Activated T-cell treated with anti-CD3 and anti-CD28 coated beads, Interleukin-2, amount 50 U/mL, for 72 hours (primary cell): ENCODE measurements at places on chromosomes 6 and 20. TPM values are rescaled to one million over a fixed set of nuclear protein-coding genes. Genes with fewer than 3 reads are reported as not detected.

DNA sequence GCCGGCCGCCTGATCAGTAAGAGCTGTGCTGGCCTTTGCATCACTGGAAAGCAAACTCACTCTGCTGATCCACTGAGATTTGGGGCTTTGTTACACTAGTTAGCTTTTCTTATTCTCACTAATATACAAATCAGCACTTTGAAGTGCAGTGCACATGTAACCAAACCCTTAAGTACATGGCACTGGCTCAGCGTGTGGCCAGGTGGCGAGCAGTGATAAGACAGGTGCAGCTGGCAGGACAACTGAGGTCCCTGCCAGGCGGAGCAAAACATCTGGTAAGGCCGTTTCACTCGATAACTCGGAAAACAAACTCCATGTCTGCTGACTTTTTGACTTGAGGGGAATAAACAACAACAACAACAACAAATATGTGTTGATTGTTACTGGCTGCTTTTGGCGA lies 11.0 kb downstream of the GFRA4 start:
- no peaks in the 10 kb centered on the region for H3K36me3 ChIP-seq
- no peaks in the 10 kb centered on the region for H3K27me3 ChIP-seq
- no peak for DNase-seq
- no peak overlapping the region for H3K27ac ChIP-seq

- H3K4me3 ChIP-seq = no peak overlapping the region
- H3K36me3 ChIP-seq = peaks cover 4% of the 10 kb centered on the region
- H3K4me1 ChIP-seq = peaks cover 27% of the 10 kb centered on the region
- DNase-seq = no peak
Measured at GRCh38 chr6:38716825-38717224, 1.7 kb downstream of the DNAH8 start.

The TMEM151B gene
- total RNA-seq = not detected

- peaks cover 53% of the 10 kb centered on the region for H3K27me3 ChIP-seq
- H3K27ac ChIP-seq = no peak overlapping the region
- no peaks in the 10 kb centered on the region for H3K36me3 ChIP-seq
Measured at GRCh38 chr6:56843476-56844349, 111.2 kb upstream of the BEND6 start.

DNA sequence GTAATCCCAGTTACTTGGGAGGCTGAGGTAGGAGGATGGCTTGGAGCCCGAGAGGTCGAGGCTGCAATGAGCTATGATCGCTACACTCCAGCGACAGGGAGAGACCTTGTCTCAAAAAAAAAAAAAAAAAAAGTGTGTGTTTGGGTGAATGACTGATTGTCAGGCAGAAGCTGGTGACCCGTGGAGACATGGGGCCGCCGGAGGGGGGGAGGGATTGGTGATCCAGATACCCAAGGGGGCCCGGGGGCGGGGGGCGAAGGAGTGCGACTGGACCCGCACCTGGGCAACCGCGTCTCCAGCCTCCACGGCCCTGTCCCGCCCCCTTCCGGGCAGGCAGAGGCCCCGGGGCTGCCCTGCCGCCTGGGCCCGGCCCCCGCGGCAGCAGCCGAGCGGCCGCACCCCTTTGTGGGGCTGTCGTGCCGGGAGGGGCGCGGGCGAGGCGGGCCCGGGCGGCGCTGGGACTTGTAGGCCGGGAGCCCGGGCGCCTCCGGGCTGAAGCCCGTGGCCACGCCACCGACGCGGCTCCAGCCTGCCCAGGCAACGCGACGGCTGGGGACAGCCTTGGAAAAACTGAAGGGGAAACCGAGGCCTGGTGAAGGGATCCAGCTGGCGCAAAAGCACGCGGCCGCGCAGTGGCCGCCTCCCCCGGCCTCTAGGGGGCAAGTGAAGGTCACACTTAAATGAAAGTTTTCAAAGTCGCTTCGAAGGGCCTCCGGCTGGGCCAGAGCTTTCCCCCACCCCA lies 2.1 kb upstream of the RBM38 start:
- peak overlapping the region; percentile 96 for H3K4me3 ChIP-seq
- H3K36me3 ChIP-seq = peaks cover 9% of the 10 kb centered on the region
- H3K4me1 ChIP-seq = peaks cover 27% of the 10 kb centered on the region

The ARID1B gene
- total RNA-seq = 62.9 TPM

DNA sequence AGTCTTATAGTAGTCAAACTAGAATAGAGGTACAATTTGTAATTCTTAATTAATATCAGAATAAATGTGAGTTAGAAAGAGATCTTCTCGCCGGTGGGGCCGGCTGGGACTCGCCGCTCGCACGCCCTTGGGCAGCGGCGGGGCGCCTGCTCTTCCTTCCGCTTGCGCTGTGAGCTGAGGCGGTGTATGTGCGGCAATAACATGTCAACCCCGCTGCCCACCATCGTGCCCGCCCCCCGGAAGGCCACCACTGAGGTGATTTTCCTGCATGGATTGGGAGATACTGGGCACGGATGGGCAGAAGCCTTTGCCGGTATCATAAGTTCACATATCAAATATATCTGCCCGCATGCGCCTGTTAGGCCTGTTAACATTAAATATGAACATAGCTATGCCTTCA lies 123.7 kb upstream of the OGFRL1 start:
- no peaks in the 10 kb centered on the region for H3K4me1 ChIP-seq
- H3K36me3 ChIP-seq = no peaks in the 10 kb centered on the region
- H3K4me3 ChIP-seq = no peak overlapping the region
- no peak overlapping the region for H3K27ac ChIP-seq
- DNase-seq = no peak

The EDN1 gene
- total RNA-seq = 0.12 TPM

DNA sequence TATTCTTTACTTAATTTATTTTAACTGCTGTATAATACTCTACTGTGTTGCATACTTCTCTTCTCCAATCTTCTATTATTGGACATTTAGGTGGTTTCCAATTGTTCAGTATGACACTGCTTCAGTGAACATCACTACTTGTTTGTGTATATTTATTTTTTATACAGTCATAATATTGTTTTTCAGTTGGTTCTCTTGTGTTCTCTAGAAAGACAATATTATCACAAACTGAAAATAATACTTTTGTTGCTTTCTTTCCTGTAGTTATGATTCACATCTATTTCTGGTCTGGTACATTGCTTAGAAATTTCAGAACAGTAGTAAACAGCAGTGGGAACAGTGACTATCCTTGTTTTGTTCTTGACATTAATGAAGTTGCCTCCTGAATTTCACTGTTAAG lies 62.8 kb upstream of the GTSF1L start:
- H3K4me3 ChIP-seq = no peak overlapping the region
- peaks cover 8% of the 10 kb centered on the region for H3K36me3 ChIP-seq
- H3K27ac ChIP-seq = peak overlapping the region; percentile 35

The SLC24A3 gene
- 0.07 TPM for total RNA-seq

DNA sequence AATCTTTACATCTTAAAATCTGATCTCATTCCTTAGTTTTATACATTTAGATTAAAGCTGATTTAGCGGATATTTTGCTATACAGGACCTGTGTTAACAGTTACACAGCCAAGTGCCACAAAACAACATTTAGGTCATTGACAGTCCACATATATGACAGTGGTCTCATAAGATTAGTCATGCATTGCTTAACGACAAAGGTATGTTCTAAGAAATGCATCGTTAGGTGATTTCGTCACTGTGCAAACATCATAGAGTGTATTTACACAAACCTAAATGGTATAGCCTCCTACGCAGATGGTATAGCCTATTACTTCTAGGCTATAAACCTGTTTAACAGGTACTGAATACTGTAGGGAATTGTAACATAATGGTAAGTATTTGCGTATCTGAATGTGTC lies 21.6 kb downstream of the ADGRG6 start:
- no peak overlapping the region for H3K4me3 ChIP-seq
- no peaks in the 10 kb centered on the region for H3K4me1 ChIP-seq
- H3K36me3 ChIP-seq = no peaks in the 10 kb centered on the region
- DNase-seq = no peak
- no peak overlapping the region for H3K27ac ChIP-seq

The SRC gene
- 5.1 TPM for total RNA-seq

The GOPC gene
- 16.8 TPM for total RNA-seq

DNA sequence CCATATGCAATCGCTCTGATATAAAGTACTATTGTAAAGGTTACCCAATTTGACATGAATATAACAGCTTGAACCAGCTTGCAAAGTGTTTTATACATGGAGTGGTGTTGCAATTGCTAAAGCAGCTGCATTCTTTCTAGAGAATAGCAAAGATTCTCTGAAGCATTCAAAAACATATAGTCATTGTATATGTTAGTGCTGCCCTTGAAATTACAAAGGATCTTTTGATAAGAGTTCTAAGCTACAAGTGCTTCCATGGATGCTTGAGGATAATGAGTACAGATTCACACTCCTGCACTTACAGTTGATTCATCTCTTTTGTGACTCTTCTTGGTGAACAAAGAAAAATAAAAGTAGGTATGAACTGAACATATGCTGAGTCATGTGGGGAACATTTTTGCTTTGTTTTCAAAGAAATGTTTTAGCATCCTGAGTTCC lies 175.7 kb downstream of the ALDH8A1 start:
- no peak overlapping the region for H3K27ac ChIP-seq
- no peak for DNase-seq
- no peaks in the 10 kb centered on the region for H3K4me1 ChIP-seq
- no peaks in the 10 kb centered on the region for H3K36me3 ChIP-seq
- peaks cover 9% of the 10 kb centered on the region for H3K27me3 ChIP-seq

The PHACTR3 gene
- not detected for total RNA-seq

- peaks cover 19% of the 10 kb centered on the region for H3K4me1 ChIP-seq
- peak; percentile 67 for DNase-seq
- H3K4me3 ChIP-seq = peak overlapping the region; percentile 42
- H3K36me3 ChIP-seq = peaks cover 8% of the 10 kb centered on the region
- H3K27ac ChIP-seq = peak overlapping the region; percentile 94
- H3K27me3 ChIP-seq = no peaks in the 10 kb centered on the region
Measured at GRCh38 chr20:3383878-3384495, 23.5 kb downstream of the DNAAF9 start.

DNA sequence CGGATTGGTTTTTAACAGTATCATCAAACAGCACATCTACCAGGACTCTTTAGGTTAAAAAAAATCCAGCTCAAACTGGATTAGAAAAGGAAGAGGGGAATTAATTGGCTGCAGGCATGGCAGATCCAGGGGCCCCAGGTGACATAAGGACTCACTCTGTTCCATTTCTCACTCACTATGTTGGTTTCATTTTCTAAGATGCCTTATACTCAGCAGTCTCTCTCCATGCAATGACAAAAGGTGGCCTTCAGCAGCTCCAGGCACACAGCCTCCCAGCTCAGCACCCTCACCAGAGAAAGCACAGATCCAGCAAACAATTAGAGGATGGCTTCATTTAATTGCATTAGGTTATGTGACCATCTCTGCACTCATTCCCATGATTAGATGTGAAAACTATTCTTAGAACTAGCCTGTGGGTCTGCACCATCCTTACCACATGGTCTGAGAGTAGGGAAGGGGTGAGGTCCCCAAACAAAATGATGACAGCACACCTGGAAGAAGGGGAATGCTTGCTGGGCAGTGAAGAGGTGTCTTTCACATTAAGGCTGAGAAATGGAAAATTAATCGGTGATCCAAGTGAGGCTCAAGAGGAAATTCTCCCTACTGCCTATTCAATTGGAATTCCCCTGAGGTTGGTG lies 243.1 kb downstream of the CDH26 start:
- no peaks in the 10 kb centered on the region for H3K4me1 ChIP-seq
- H3K36me3 ChIP-seq = peaks cover 8% of the 10 kb centered on the region
- H3K27ac ChIP-seq = no peak overlapping the region

- H3K27ac ChIP-seq = no peak overlapping the region
- H3K27me3 ChIP-seq = no peaks in the 10 kb centered on the region
- H3K4me1 ChIP-seq = peaks cover 26% of the 10 kb centered on the region
Measured at GRCh38 chr6:34953061-34954025, 64.3 kb downstream of the ANKS1A start.

DNA sequence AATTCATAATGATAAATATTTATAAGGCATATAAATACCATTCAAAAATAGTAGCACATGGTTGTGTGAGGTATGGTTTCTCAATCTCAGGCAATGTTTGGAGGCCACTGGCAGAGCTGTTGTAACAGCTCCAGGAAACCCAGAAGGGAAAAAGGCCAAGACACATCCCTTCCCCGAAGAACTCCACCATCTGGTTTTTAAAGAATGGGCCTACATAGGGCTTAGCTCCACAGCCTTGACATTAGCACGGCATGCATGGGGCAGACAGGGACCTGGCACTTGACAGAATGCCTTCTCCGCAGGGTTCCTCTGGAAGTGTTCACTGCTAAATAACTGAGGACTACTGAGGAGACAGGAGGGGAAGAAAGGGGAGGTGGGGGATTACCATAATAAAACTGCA lies 16.1 kb upstream of the FOXO3 start:
- H3K4me1 ChIP-seq = peaks cover 14% of the 10 kb centered on the region
- no peak overlapping the region for H3K4me3 ChIP-seq
- H3K36me3 ChIP-seq = no peaks in the 10 kb centered on the region
- peaks cover 18% of the 10 kb centered on the region for H3K27me3 ChIP-seq
- DNase-seq = no peak
- no peak overlapping the region for H3K27ac ChIP-seq

DNA sequence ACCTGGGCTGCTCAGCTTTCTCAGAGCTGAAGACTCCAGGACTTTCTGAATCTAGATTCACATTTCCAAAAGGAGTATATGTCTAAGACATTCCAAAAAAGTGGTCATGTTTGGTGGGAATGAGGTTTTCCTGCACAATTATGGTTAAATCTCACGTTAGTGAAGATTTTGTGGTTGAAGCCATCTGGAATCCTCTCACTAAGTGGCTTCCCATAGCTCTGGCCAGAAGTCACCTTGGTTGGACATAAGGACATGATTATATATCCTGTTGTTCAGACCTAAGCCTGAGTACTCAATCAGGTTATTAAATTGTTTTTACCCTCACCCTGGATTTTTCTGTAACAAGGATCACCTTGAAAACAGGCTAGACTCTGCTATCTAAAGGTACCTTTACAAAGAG lies 176.1 kb upstream of the PLN start:
- no peak for DNase-seq
- H3K36me3 ChIP-seq = no peaks in the 10 kb centered on the region
- no peak overlapping the region for H3K4me3 ChIP-seq
- H3K27ac ChIP-seq = no peak overlapping the region

GRCh38 chr20:33857722-33858563 lies 46.8 kb downstream of the CHMP4B start:
- H3K27ac ChIP-seq = no peak overlapping the region
- H3K4me3 ChIP-seq = no peak overlapping the region
- H3K4me1 ChIP-seq = peaks cover 32% of the 10 kb centered on the region
- DNase-seq = no peak

The C6orf132 gene
- total RNA-seq = 0.65 TPM

DNA sequence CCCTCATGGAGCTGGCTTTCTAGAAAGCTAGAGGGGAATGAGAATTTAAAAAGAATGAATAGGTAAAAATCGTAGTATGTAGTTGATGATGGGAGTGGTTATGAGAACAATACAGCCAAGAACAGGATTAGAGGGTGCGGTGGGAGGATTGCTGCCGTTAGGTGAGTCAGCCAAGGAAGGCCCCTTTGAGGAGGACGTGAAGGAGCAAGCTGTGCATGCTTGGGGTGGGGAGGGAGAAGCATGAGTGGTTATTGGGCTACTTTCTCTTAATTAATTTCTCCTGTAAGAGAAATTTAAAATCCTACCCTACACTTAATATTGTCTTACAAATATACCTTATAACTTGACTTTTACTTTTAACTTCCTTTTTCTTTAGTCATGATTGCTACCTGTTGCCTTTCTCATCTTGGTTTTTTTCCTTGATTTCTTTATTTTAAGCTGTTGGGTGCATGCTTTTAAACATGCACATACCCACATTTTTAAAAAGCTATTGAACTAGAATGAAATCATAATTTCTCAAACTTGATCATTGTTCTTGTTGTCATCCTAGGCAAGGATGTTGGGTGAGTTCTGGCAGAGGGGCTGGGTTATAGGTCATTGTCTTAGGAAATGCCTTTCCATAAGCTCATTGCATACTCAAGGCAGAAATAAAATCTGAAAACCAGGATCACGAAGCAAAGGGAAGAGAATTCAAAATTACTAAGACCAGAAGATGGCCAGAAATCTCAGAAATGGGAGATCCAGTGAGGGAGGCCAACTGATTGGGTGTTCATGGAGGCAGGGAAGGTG lies 114.5 kb downstream of the TCP11 start:
- H3K27me3 ChIP-seq = no peaks in the 10 kb centered on the region
- H3K4me3 ChIP-seq = no peak overlapping the region
- no peak for DNase-seq
- H3K27ac ChIP-seq = no peak overlapping the region
- peaks cover 1% of the 10 kb centered on the region for H3K36me3 ChIP-seq
